ENCODE measurements at places on chromosomes 2 and 18.

DNA sequence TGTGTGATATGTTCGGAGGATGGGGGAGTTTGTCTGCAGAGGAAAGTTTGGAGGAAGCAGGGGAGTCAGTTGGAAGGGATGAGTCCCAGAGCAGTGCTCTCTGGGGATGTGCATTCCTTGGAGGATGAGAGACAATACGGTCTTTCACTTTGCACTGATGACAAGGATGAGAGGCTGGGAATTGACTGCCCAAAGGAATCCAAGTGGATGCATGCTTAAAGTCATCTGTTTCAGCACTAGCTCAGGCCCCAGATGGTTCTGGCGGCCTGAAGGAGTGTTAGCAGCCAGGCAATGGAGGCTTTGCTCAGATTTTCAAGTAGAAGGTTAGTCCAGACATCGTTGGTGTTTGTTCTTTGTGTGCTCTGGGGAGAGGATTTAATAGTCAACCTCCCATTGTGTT, 100.2 kb downstream of the CRIM1 start:
- no peak for DNase-seq

- DNase-seq, result no peak
These were observed 499.4 kb downstream of the GALR1 start for GRCh38 chr18:77749089-77749488.

GRCh38 chr18:78165525-78165924, 814.1 kb upstream of the SALL3 start:
- DNase-seq, result no peak

- no peak for DNase-seq
These were observed 11.7 kb downstream of the YIPF4 start for GRCh38 chr2:32289165-32289999.

DNA sequence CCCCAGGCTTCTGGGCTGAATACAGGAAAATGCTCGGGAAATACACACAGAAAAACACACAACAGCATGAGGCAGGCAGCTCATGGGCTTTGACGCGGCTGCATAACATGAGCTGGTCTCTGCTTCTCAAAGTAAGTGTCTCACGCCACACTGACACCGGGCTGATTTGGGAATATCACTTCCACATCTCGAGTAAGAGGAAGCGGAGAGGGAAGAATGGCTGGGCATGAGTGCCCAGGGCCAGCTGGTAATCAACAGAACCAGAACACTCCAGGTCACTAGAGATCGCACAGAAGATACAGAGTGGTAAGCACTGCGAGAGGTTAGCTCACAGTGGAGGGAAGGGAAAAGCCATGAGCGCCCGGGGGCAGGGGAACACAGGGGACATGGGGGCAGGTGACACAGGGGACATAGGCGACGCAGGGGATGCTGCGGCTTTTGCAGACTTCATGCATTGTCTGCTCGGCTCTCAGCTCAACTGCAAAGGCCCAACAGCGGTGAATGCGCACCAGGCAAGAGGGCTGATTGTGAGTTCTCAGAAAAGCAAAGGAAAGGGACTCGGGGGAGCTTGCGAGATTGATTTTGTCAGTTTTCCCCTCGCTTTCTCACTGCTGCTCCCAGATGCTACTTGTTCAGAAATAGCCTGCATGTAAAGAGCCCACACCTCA, 141.4 kb downstream of the MBP start:
- DNase-seq, result no peak

DNA sequence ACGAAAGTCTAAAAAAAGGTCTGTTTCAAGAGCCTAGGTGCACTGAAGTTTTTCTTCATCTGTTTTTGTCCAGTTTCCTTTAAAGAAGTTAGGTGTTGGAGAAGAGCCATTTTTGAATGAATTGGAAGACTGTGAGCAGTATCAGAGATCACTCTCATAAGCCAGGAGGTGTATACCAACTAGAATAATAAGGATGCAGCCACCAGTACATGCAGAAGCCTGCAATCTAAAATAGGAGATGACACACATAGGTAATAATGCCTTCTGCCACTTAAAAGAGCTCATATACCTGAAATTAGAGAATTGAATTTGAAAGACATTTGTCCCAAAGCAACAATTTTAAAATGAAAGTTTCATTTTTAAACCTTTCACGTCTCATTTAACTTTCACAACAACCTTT, 81.7 kb downstream of the RBMS1 start:
- DNase-seq, result no peak

GRCh38 chr2:229673676-229674075, 40.7 kb downstream of the DNER start:
- DNase-seq, result no peak

GRCh38 chr2:26002632-26003310, 20.5 kb upstream of the KIF3C start:
- DNase-seq, result no peak

DNA sequence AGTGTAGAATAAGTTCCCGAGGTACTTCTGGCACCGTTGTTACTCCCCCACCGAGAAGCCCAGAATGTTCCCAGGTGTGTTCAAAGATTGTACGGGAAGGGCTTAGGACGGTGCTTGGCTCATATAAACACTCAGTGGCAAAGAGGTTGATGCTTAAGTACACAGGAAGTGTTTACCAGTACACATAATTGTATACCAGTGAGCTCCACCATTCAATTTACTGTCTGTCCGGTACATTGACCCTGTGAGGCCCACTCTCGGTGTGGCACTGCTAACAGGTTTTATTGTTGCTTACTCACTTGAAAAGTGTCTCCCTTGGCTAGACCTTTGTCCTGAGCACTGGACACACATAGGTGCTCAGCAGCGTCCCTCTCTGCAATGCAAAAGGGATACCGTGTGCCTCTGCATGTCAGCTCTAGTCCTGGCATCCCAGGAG, 191.0 kb downstream of the NEDD4L start:
- no peak for DNase-seq

- DNase-seq, result no peak
These were observed 145.9 kb upstream of the COPS8 start for GRCh38 chr2:236939721-236940231.

DNA sequence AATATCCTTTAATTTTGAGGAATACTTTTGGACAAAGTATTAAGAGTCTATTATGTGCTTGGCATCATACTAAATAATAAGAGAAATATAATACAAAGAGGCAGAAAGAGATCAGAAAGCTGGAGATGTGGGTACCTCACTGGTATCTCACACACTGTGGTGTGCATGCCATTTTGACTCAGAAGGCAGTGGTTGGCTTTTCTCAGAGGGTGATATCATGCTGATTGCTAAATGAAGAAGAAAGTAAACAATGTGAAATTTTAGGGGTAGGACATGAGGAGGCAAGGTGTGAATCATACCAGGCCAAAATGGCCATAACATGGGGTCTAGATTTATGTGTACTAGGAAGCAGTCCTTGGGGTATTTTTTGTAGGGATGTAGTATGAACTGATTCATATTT, 16.6 kb upstream of the SPOPL start:
- DNase-seq, result no peak

DNA sequence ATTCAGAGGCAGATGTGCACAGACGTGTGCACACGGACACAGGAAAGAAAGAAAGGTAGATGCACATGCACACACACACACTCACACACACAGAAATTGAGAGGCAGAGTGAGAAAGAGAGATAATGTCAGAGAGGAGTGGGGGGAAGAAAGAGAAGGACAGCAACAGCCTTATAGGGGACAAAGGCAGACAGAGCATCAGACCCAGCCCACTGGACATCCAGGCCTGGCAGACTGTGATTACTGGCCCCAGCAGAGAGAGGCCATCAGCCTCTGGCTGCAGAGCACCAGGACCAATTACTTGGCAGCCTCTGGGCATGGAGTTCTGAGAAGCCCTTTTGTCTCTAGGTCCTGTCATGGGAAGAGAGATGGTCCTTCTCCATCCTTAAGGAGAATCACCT, 66.1 kb downstream of the C18orf54 start:
- no peak for DNase-seq

- DNase-seq, result no peak
These were observed 75.9 kb downstream of the ACSL3 start for GRCh38 chr2:222936705-222937104.

DNA sequence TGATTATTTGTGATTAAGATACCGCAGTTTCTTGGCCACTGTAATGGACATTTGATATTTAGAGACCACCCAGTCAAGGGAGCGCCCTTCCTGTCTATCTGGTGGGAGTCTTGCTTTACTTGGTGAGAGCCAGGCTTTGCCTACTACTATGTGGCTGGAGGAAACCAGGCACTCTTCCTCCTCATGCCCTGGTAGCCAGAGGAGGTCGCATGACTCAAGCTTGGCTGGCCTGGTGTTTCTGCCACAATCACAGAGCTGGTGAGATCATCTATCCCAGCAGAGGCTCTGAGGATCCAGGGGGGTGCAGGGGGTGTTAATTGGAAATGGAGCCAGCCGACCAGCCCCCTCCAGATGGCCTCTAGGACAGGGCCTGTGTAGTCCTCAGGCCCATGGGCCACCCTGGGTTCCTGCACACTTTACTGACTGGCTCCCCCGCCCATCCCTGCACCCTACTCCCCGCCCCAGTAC, 46.8 kb upstream of the BIN1 start:
- no peak for DNase-seq

- DNase-seq, result no peak
These were observed 858.7 kb upstream of the ACVR2A start for GRCh38 chr2:146986161-146986560.

GRCh38 chr18:10234281-10234680, 220.2 kb upstream of the APCDD1 start:
- no peak for DNase-seq

- DNase-seq, result no peak
These were observed at the start of gene PHLPP1 for GRCh38 chr18:62715436-62715758. TSS of gene PHLPP1 (plus strand) at chr18:62715541. CDS start at chr18:62715684, 143 bp downstream.

GRCh38 chr18:35703043-35703688, 121.6 kb downstream of the GALNT1 start:
- DNase-seq, result no peak

DNA sequence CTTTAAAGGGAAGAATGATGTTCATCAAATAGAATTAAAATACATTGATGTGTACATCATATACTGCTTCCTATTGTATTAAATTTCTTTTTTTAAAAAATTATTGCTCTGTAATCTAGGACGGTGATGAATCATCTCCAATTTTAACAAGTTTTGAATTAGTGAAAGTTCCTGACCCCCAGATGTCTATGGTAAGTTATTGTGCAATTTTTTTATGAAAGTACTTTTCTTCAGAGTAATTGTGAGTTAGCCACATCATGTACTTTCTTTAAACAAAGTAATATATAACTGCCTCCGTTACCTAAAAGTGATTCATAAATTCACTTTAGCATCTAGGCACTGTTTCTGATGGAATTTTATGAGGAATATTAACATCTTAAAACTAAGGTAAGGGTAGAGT, 38.1 kb downstream of the PIK3C3 start:
- DNase-seq, result no peak

DNA sequence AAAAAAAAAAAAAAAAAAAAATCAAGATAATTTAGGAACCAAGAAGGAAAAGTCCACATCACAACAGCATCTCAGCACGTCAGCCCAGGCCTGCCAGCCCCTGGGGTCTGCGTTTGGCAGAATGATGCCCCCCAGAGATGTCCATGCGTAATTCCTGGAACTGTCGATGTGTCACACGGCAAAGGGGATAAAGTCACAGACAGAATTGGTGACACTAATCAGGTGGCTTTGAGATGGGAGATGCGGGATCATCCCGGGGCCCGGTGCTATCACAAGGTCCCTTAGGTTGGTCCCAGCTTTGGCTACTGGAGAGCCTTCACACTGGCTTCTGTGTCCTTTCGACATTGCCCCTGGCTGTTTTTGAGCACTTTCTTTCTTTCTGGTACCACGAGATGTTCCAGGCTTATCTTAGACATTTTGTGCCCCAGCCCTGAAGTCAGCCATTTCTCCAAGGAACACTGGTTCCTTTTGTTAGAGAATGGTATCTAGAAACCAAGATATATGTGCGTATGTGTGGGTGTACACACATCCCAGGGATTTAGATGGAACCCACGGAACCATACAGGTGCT, 20.7 kb downstream of the RAMP1 start:
- no peak for DNase-seq

GRCh38 chr2:233690444-233690843, 2.2 kb upstream of the UGT1A6 start:
- no peak for DNase-seq

- no peak for DNase-seq
These were observed 187.8 kb upstream of the COL3A1 start for GRCh38 chr2:188786368-188786841.

GRCh38 chr18:54217624-54218023, 6.8 kb downstream of the MBD2 start:
- no peak for DNase-seq

- DNase-seq, result no peak
These were observed 330.6 kb upstream of the PIK3C3 start for GRCh38 chr18:41624460-41624859.

DNA sequence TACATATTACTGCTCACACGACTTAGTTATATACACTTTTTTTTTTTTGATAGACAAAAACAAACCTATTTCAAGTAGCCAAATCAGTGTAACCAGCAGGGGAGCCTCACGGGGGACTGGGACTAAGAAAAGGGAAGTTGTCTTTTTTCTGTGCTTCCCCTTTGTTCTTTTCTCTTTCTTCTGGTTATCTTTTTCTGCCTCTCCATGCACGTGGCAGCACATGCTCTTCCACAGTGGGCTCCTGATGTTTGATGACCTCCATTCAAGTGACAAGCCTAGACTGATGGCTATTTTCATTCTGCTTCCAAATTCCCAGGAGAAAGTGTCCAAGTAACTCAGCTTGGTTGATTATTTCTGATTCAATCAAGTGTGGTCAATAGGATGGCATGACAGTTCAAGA, 98.2 kb upstream of the STK39 start:
- no peak for DNase-seq

DNA sequence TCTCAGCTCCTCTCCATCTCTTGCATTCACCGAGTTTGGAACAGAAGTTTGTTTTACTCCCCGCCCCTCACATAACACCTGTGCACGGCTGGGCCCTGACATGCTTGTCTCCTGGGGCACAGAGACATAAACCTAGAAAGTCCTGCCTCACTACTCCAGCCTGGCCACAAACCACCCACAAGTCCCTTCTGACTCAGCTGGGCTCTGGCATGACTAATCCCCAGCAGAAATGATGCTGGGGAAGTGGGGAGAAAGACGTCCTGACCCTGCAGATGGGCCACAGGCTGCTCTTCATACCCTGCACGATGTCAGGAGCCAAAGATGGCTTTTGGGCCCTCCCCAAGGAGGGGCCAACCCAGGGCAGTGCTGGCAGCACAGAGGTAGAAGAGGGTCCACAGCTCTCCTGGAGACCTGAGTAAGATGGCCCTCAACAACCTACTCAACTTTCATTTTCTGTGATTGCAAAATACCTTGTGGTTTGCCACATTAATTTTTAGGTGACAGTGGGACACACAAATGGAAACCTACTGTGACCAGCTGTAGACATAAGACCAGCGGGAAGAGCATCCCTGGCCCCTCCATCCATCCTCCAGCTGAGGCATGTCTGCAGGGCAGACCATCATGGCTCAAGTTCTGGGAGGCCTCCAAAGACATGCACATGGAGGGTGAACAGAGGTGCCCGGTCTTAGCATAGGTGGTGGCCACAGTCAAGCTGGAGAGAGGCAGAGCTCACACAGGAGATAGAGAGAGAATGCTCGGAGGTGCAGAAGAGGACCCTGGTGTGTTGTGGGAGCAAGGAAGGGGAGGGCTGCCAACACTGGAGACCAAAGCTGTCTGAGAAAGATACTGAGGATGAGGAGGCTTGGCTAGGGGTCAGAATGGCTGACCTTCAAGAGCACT, 40.0 kb downstream of the DNMT3A start:
- no peak for DNase-seq

- no peak for DNase-seq
These were observed 125.1 kb upstream of the EPAS1 start for GRCh38 chr2:46171996-46172546.
